ENCODE measurements at places on chromosomes 7 and 10. TPM values are rescaled to one million over a fixed set of nuclear protein-coding genes. Genes with fewer than 3 reads are reported as not detected.

GRCh38 chr7:38727184-38727940 lies 96.2 kb upstream of the AMPH start:
- DNase-seq, result no peak

The EGR2 gene
- total RNA-seq, result 0.59 TPM

- DNase-seq, result no peak
Measured at GRCh38 chr10:113436851-113437250, 116.0 kb upstream of the HABP2 start.

The OR2A12 gene
- not detected for total RNA-seq

- no peak for DNase-seq
Measured at GRCh38 chr10:117542706-117543224, at the start of gene EMX2. Gene EMX2, plus strand, starts transcription at chr10:117542746. Its CDS starts 522 bp downstream, at chr10:117543268.

- DNase-seq, result no peak
Measured at GRCh38 chr10:124101351-124101750, 8.0 kb upstream of the CHST15 start.

The TMEM176B gene
- total RNA-seq, result 26.6 TPM

The PON1 gene
- not detected for total RNA-seq

DNA sequence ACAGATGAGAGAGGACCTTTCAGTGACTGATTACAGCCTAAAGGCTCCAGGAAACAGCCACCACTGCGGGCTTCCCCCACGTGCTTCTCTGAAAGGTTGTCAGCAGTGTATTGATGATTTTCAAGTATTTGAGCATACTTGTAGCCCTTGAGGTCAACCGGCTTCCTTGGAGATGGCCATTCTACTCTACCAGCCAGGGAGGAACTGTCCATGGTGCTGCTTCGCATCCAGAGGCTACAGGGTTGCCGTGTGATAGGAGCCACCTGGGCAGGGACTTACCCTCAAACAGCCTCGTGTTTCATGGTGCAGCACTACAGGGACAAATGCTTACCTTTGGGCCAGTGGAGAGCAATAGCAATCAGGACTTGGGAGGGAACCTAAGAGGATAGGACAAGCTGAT lies 179.5 kb downstream of the DPP6 start:
- DNase-seq, result no peak

Data from pancreas (tissue), 10 donors.